Small intestine (tissue), 16 donors: ENCODE measurements at places on chromosomes 7 and 10.

DNA sequence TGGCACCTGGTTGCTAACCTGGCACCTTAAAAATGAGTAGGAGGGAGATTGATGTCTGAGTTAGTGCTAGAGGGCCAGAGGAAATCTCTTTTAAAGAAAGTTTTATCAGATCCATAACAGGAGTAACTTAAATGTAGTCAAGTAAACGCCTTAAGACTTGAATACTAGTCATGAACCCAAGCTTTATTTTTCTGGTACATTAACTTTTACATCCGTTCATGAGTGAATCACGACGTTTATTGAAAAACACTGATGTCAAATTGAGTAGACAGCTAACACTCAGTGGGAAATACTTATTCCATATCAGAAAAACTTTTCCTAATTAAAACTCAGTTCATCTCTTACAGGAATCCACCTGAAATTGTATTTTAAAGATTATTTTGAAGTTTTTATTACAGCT is 6.9 kb upstream of the LAMB1 start:
- DNase-seq, result no peak

DNA sequence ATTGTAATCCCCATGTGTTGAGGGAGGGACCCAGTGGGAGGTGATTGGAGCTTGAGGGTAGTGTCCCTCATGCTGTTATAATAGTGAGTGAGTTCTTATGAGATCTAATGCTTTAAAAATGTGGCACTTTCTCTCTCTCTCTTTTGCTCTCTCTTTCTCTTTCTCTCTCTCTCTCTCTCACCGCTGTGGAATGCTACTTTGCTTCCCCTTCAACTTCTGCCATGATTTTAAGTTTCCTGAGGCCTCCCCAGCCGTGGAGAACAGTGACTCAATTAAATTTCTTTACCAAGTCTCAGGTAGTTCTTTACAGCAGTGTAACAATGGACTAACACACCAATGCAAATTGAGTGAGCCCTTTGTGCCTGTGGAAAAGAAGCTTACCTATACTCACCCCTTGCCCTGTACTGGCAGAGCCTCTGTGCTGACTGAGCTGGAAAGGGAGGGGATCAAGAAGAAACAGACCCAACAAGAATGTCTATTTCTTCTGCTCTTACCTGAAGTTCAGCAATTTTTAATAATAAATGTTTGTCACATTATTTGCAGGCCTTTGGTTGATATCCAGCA is 642.5 kb upstream of the KCND2 start:
- no peak for DNase-seq

- peak; percentile 66 for DNase-seq
These were observed 172.3 kb upstream of the ADO start for GRCh38 chr10:62632071-62632809.

DNA sequence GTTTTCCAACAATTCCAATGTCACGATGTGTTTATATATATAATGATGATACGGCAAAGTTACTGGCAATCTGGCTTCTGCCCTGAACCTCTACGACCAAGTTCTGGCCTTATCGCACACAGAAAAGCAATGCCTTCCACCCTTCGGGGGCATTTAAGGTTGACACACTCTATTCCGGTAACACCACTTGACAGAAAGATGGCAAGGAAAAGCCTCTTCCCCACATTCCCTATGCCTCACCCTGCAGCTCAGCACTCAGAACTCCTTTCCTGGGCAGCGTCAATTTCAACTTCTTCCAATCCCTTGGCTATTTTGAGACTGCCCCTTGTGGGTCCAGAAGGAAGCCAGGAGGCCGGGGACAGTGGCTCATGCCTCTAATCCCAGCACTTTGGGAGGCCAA is 2.5 kb upstream of the ADRB1 start:
- DNase-seq, result no peak

DNA sequence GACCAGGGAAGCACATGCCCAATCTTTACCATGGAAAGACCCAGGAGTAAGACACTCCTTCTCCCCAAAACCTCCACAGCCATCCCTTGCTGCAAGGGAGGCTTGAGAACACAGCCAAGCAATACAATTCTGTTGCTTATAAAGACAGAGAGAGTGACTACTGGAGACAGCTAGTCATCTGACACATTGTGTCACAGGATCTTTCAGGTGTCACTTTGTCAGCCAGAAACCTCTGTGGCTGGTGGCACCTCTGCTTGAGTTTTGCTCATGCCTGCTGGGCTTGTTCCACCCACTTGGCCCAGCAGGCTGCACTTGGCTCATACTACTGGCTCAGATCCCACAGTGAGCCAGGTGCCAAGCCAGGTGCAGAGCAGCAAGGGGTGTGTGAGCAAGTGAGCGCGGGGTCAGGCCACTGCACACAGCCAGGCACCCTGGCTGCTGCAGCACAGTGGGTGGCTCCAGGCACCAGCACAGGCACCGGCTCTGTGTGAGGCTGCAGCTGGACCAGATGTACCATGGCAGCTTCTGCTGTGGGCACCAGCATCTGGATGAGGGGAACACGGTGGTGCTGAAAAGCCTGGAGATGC is 12.4 kb upstream of the PRLHR start:
- no peak for DNase-seq
